Left ventricle myocardium inferior (tissue), 1 donor: ENCODE measurements at places on chromosomes 2 and 18. TPM values are rescaled to one million over a fixed set of nuclear protein-coding genes. Genes with fewer than 3 reads are reported as not detected.

Gene NAT8
- not detected for total RNA-seq

Gene ASB1
- 52.6 TPM for total RNA-seq

Gene UGT1A5
- total RNA-seq, result not detected

Gene COLEC12
- total RNA-seq, result 7.3 TPM

Gene MARCHF4
- total RNA-seq, result 0.08 TPM

Gene NCKAP1
- total RNA-seq, result 142 TPM

Gene PTPN2
- 11.0 TPM for total RNA-seq

Gene POTEI
- not detected for total RNA-seq

Gene CDK15
- 0.16 TPM for total RNA-seq

Gene TUBB8B
- total RNA-seq, result not detected

Gene ABCB11
- total RNA-seq, result 0.05 TPM

DNA sequence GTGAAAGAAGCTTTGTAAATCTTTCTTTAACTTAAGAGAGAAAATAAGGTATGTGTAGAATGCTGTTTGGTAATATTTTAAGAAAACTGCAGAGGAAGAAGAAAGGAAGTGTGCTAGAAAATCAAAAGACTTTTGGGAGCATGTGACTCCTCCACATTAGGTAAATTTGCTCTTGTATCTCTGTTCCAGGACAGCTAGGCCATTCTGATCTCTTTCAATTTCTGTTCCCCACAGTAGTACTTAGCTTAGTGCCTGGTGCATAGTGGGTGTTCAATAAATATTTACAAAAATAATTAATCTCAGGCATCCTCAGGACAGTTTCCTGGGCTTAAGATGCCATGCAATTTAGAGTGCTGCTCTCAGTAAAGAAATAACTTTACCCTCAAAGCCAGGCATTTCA lies 105.0 kb downstream of the GPD2 start:
- DNase-seq, result no peak

- no peak for DNase-seq
Measured at GRCh38 chr18:43965691-43966090, 688.4 kb upstream of the SYT4 start.

GRCh38 chr18:78975699-78976335 lies 3.8 kb upstream of the SALL3 start:
- no peak for DNase-seq

DNA sequence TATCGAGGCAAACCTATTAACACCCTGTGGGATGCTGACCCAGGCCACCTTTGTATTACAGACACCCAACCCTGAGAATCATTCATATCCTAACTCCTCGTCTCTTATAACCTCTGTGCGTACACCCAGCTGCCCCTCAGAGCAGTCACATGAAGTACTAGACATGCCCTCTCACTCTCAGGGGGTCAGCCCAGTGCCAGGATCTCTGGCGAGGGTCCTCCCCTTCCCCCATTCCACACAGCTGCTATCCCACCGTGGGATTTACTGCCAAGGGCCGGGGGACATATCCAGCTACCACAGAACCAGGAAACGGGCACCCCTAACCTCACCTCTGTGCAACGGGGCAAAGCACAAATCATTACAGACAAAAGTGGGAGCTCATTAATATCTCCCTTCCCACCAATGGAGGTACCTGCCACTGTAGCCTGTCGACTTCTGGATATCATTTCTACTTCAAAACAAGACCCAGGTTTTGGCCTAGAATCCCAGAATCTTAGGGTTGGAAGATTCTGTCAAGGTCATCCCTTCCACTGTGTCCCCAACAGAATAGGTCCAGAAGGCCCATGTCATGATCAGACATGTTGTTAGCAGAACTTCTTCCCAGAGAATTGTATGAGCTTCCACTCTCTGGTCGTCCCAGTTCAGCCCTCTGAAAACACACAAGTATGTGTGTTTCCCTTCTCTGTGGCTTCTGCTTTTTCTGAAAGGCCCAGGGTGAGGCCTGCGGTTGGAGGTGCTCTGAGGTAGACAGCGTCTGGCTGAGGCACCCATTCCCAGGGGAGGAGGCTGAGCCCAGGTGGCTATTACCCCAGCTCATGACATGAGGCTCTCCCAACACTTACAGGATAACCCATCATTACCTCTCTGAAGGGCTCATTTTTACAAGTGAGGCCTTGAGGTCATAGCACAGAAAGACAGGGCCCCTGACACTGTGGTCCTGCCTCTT lies 1.7 kb downstream of the TMBIM1 start:
- DNase-seq, result no peak

- no peak for DNase-seq
Measured at GRCh38 chr2:105761931-105762515, 17.3 kb downstream of the NCK2 start.

- no peak for DNase-seq
Measured at GRCh38 chr18:54269893-54270844, 852 bp downstream of the POLI start.

- DNase-seq, result no peak
Measured at GRCh38 chr18:61703508-61703907, 189.3 kb downstream of the RNF152 start.

- DNase-seq, result no peak
Measured at GRCh38 chr2:48249025-48249424, 280.9 kb upstream of the STON1 start.

DNA sequence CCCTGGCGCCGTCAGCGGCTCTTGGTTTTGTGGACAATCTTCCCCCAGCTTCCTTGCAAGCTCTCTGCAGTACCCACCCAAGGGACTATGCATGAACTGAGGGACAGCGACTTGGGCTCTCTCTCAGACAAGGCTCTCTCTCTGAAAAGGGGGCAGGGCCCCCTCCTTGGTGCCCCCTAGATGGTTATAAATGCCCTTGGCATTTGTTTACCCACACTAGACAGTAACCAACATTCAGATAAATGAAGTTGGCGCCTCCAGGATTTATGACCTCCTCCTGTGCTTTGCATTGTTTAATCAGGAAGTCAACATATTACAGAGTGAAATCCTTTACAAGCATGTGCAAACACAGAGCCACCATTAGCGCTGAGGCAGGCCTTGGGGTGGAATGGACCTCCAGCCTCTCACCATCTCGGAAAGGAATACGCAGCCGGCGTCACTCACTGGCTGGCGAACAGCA lies 547.4 kb upstream of the ID2 start:
- no peak for DNase-seq

GRCh38 chr2:176099728-176100546 lies at the start of gene HOXD12:
TSS of gene HOXD12 (plus strand) at chr2:176099795. CDS start at chr2:176099802, 7 bp downstream.
- DNase-seq, result no peak

DNA sequence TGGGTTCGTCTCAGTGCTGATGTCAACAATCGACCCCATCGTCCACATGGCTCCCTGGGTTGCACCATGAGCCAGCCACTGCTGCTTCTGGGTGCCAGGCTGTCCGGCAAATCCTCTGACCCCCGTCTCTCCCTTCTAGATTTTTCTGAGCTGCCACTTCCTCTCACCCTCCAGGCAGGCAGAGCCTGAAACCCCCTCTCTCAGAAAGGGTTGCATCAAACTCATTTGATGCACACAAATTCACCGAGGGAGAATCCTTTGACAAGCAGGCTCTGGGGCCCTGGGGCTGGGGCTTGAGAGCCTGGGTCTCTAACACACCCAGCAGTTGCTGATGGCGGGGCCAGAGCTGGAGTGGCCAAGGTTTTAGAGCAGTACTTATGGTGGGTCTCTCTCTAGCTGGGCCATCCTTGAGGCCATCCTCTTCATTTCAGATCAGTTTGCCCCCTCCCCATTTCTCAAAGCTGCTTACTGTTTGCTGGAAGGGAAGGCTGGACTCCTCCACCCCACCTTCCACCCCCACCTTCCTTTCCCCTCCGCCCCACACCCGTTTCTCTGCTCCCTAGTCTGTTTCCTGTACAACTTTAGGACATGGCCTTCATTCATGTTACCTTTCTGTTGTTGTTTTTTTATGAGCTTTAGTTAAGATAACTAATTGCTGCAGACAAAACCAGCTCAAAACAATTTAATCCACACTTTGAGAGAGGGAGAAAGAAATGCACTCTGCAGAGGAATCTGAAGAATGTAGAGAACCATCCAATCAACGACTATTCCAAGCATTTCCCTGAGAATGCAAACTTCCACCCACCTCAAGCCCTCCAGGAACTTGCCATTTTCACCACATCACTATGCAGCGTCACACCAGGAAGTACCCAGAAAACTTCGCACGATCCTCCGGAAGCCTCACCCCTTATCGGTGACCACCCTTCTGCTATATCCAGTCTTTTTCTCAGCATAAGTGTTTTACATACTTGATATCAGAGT lies 69.5 kb downstream of the ARL4C start:
- DNase-seq, result no peak

DNA sequence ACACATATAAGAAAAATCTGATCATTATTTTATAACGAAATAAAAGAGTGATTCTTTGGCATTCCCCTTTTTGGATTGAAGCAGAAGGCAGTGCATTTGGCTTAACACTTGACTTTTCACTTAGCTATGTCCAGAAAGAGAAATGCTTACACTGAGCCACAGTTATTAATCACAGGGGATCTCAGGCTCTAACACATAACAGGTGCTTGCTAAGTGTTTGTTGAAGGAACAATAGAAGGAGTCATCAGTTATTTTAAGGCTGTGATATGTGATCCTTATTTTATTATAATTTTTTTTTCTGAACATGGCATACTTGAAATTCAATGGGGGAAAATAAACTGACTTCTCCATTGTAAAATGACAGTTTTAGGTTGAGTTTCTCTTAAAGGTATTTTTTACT lies 209.5 kb downstream of the UBE2E3 start:
- DNase-seq, result no peak

- no peak for DNase-seq
Measured at GRCh38 chr18:75053028-75053629, 155.8 kb downstream of the PTGR3 start.

DNA sequence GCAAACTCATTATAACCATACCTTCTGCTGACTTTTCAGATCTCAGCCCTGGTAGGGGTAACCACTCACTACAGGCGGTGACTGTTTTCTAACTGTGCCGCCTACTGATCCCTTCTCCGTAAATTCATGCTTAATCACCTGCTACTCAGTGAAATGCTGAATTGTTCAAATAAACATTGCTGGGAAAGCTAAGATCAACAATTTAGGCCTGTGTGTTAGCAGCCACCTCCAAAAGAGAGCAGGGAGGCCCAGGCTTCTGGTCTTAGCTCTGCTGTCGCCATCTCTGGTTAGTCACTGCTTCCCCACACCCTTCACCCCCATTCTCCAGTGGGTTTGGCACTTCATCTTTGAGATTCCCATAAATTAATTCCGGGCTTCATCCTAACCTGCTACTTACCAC lies 21.8 kb upstream of the NT5C1B start:
- DNase-seq, result no peak

- no peak for DNase-seq
Measured at GRCh38 chr2:206198677-206199076, 39.0 kb downstream of the EEF1B2 start.

GRCh38 chr18:62538881-62539280 lies 16.1 kb downstream of the ZCCHC2 start:
- no peak for DNase-seq

DNA sequence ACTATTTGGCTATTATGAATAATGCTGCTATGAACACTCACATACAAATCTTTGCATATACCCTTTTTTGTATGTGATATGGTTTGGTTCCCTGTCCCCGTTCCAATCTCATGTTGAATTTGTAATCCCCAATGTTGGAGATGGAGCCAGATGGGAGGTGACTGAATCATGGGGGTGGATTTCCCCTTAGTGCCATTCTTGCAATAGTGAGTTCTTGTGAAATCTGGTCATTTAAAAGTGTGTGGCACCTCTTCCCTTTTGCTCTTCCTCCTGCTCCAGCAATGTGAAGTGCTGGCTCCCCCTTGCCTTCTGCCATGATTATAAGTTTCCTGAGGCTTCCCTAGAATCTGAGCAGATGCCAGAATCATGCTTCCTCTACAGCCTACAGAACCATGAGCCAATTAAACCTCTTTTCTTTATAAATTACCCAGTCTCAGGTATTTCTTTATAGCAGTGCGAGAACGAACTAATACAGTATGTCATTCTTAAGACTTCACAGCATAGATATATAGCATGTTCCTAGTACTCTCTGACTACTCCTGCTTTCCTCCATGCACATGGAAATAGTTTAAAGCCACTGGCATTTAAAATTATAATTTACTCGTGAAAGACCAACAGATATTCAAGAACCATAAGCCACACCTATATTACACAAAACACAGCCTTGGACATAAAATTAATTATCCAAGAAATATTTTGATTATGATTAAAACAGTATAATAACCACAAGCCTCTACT lies 75.2 kb downstream of the COBLL1 start:
- no peak for DNase-seq

GRCh38 chr2:161913865-161914264 lies 160.2 kb downstream of the DPP4 start:
- no peak for DNase-seq

GRCh38 chr2:219675221-219675620 lies 47.8 kb downstream of the SLC4A3 start:
- DNase-seq, result no peak

DNA sequence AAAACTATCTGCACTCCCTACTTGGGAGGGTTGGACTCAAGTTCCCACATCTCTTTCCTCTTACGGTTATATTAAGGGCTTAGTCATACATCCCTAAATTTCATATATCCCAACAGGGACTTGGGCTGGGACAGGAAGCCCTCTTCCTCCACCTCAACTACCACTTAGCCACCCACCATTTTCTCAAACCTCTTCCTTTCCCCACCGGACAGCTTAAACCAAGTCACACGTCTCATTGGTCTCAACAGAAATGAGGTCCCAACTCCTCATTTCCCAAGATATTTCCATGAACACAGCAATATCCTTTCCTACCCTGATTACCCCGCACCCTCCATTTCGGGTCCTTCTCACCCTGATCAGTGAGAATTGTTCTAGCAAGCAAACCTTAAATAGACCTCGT lies 736 bp downstream of the ZSCAN30 start:
- DNase-seq, result no peak

DNA sequence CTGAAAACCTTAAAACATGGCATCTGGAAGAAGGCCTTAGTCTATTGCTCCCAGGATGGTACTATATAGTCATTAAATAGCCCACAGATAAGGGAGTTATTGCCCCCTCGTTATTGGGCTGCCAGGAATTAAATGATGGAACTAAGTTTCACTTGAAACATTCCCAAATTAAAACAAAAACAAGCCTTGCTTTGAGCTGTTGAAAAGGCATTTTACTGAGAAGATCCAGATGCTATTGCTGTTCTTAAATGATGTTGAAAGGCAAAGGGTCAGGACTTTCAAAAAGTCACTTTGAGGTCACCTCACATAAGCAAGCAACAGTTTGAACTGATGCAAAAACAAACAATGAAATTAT lies 2.0 kb upstream of the AMMECR1L start:
- no peak for DNase-seq

DNA sequence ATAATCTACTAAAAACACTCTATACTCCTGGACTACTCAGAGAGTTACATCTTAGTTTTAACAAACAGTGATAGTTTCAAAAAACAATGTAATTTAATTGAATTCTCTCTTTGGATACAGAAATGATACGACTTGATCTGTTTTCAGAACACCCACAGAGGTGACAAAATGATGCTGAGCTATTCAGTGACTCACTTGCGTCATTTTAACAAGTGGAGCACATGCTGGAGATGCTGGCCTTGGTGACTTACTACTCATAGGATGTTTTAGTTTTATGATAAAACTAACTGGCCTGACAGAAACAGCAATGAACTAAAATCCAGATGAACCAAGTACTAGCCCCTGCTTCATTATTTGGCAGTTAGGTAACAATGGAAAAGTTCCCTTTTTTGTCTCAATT lies 101.3 kb upstream of the ITGB6 start:
- no peak for DNase-seq

GRCh38 chr2:38163006-38163405 lies 87.1 kb upstream of the CYP1B1 start:
- DNase-seq, result no peak

- no peak for DNase-seq
Measured at GRCh38 chr2:69559442-69560146, 83.9 kb downstream of the AAK1 start.

- DNase-seq, result no peak
Measured at GRCh38 chr18:39960550-39960949, 1994.5 kb upstream of the PIK3C3 start.
